ENCODE measurements at places on chromosomes 11 and 22. TPM values are rescaled to one million over a fixed set of nuclear protein-coding genes. Genes with fewer than 3 reads are reported as not detected.

DNA sequence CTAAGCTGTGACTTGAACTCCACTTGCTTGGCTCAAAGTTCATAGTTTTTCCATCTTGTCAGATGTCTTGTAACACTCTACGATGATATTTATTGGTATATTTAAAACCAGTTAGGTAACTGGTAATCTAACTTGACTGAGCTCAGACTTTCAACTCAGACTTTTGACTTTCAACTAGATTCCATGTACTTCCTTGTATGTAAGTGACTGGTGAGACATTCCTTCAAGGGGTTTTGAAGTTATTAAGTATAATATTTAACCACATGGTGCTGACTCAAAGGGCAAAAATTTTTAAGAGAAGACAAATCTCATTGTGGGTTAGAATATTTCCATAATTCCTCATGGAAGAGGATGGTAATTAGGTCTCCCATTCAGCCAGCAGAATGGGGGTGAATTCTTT lies 631.3 kb upstream of the ANO5 start:
- peaks cover 63% of the 10 kb centered on the region for H3K4me1 ChIP-seq
- no peak for DNase-seq
- no peaks in the 10 kb centered on the region for H3K27me3 ChIP-seq
- no peak overlapping the region for H3K4me3 ChIP-seq
- H3K36me3 ChIP-seq, result no peaks in the 10 kb centered on the region
- H3K27ac ChIP-seq, result no peak overlapping the region

- no peak for DNase-seq
- H3K27me3 ChIP-seq, result no peaks in the 10 kb centered on the region
- H3K4me3 ChIP-seq, result no peak overlapping the region
- H3K36me3 ChIP-seq, result no peaks in the 10 kb centered on the region
- H3K4me1 ChIP-seq, result peaks cover 7% of the 10 kb centered on the region
- no peak overlapping the region for H3K27ac ChIP-seq
These were observed 15.6 kb upstream of the JAM3 start for GRCh38 chr11:134052988-134053945.

DNA sequence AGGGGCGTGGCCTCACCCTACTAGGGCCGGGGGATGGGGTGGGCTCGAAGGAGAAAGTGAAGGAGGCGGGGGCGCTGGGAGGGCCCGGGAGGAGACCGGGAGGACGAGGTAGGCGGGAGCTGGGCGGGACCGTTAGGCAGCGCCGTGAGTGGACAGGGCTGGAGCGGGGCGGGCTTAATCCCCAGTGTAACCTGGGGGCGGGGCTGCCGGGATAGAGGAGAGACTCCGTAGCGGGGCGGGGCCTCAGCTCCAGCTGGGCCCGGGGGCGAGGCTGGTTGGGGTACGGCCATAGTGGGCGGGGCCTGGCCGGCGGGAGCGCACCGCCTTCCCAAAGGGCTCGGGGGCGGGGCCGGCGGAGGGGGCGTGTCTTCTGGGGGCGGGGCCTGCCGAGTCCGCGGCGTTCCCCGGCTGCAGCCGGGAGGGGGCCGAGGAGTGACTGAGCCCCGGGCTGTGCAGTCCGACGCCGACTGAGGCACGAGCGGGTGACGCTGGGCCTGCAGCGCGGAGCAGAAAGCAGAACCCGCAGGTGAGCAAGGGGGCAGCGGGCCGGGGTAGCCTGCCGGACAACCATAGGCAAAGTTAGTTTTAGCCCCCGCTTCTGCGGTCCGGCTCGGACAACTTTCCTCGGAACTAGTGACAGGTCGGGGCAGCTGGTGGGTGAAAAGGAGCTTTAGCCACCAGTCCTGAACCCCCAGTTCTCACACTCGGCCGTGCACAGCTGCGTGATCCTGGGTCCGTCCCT lies at the start of gene CD82:
Gene CD82 (plus strand): TSS at position 453 of the 742 bp plus-strand sequence. CDS start 29,000 bp downstream, outside the sequence.
- H3K4me3 ChIP-seq, result peak within 1 kb of the TSS; percentile 65
- no peaks in the 10 kb centered on the region for H3K27me3 ChIP-seq
- peak within 1 kb of the TSS; percentile 30 for H3K27ac ChIP-seq
- H3K36me3 ChIP-seq, result no peaks in the 10 kb centered on the region
- peak; percentile 99 for DNase-seq
- H3K4me1 ChIP-seq, result peaks cover 51% of the 10 kb centered on the region

DNA sequence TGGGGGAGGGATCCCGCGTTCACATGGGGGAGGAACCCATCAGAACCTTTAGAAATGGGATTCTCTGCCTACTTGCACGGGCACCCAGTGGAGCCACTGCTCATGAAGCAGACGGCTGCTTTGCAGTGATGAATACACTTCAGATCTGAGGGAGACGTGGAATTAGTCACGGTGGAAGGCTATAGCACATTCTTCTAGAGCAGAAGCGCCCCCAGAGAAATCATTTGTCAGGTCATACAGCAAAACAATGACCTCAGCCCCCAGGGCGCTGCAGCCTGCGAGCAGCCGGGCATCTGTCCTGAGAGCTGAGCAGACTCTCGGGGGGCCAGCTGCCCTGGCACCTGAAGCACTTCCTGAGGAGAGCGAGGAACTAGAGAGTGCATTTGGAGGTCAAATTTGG lies 12.7 kb downstream of the TP53AIP1 start:
- DNase-seq, result no peak
- peaks cover 3% of the 10 kb centered on the region for H3K4me1 ChIP-seq
- no peak overlapping the region for H3K27ac ChIP-seq
- no peak overlapping the region for H3K4me3 ChIP-seq
- no peaks in the 10 kb centered on the region for H3K27me3 ChIP-seq

DNA sequence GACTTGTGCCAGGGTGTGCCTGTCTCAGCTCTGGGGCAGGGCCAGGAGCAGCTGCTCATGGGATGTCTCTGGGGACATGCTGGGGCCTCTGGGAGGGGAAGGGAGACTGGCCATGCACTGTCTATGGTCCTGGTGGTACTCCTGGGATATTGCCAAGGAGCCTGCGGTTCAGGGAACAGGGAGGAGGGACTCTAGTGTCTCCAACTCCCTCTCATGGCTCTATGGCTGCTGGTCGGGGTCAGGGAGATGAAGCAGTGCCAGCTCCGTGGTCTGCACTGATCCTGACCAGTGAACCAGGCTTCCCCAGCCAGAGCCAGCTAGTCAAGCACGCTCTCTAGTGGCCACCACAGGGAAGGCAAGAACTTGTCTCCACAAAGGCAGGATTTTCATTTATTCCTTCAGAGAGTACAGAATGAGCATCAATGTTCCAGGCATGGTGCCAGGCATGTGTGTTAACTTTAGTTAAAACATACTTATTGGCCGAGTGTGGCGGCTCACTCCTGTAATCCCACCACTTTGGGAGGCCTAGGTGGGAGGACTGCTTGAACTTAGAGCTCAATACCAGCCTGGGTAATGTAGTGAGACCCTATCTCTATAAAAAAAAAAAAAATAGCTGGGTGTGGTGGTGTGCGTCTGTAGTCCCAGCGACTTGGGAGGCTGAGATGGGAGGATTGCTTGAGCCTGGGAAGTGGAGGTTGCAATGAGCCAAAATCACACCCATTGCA lies 2.5 kb upstream of the BEST1 start:
- H3K27me3 ChIP-seq, result no peaks in the 10 kb centered on the region
- H3K27ac ChIP-seq, result no peak overlapping the region
- H3K36me3 ChIP-seq, result no peaks in the 10 kb centered on the region
- peaks cover 3% of the 10 kb centered on the region for H3K4me1 ChIP-seq
- DNase-seq, result peak; percentile 86

- H3K27ac ChIP-seq, result no peak overlapping the region
- no peaks in the 10 kb centered on the region for H3K4me1 ChIP-seq
- no peak for DNase-seq
- no peaks in the 10 kb centered on the region for H3K36me3 ChIP-seq
These were observed 221.2 kb downstream of the BUD13 start for GRCh38 chr11:116551576-116551975.

TPBGL gene
- total RNA-seq, result not detected

TTC38 gene
- 23.3 TPM for total RNA-seq

GRCh38 chr11:129589190-129589860 lies 213.7 kb downstream of the BARX2 start:
- H3K4me1 ChIP-seq, result no peaks in the 10 kb centered on the region
- DNase-seq, result no peak
- H3K27ac ChIP-seq, result no peak overlapping the region
- no peaks in the 10 kb centered on the region for H3K36me3 ChIP-seq

RIBC2 gene
- total RNA-seq, result not detected

- peaks cover 3% of the 10 kb centered on the region for H3K4me1 ChIP-seq
- H3K4me3 ChIP-seq, result no peak overlapping the region
- peak; percentile 89 for DNase-seq
These were observed 2.8 kb upstream of the CDKN1C start for GRCh38 chr11:2888266-2888968.

FXYD2 gene
- 1.4 TPM for total RNA-seq

- H3K27me3 ChIP-seq, result no peaks in the 10 kb centered on the region
- H3K4me1 ChIP-seq, result no peaks in the 10 kb centered on the region
- H3K4me3 ChIP-seq, result no peak overlapping the region
- H3K36me3 ChIP-seq, result no peaks in the 10 kb centered on the region
- H3K27ac ChIP-seq, result no peak overlapping the region
These were observed 120.7 kb downstream of the TIMP3 start for GRCh38 chr22:32922186-32922585.

SPON1 gene
- total RNA-seq, result not detected

DNA sequence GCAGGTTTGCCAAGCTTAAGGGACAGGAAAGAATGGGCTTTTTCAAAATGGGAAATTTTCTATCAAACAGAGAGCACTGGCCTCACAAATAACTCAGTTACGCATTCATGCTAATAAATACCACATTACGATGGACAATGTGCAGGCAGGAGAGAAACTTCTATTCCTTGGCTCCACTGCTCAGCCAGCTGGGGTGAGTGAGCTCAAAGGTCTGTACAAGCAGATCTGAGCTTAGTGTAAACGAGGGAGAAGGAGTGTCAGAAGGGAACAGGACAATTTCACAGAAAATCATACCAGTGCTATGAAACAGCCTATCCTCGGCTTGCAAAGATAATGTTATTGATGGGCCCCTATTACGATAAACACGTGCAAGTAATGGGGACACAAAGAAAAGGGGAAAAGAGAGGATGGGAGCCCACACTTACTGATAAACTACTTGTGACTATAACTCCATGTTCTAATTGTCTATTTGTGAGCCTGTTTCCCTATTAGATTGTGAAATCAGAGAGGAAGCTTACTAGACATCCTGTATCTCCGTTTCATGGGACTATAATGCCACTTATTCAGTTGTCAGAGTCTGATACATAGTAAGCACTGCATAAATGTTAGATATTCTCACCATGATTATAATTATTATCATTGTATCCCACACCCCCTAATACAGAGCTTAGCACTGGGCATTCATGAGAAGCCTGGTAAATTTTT lies 46.3 kb downstream of the AMOTL1 start:
- H3K36me3 ChIP-seq, result no peaks in the 10 kb centered on the region
- no peaks in the 10 kb centered on the region for H3K4me1 ChIP-seq
- DNase-seq, result no peak
- H3K27ac ChIP-seq, result no peak overlapping the region
- peaks cover 6% of the 10 kb centered on the region for H3K27me3 ChIP-seq
- H3K4me3 ChIP-seq, result no peak overlapping the region

- DNase-seq, result peak; percentile 95
- H3K4me1 ChIP-seq, result peaks cover 22% of the 10 kb centered on the region
- no peaks in the 10 kb centered on the region for H3K36me3 ChIP-seq
- H3K4me3 ChIP-seq, result peak overlapping the region; percentile 59
These were observed 3.8 kb downstream of the GAL3ST3 start for GRCh38 chr11:66045177-66045639.

DNAJB13 gene
- 0.22 TPM for total RNA-seq

EFEMP2 gene
- 1.3 TPM for total RNA-seq

DNA sequence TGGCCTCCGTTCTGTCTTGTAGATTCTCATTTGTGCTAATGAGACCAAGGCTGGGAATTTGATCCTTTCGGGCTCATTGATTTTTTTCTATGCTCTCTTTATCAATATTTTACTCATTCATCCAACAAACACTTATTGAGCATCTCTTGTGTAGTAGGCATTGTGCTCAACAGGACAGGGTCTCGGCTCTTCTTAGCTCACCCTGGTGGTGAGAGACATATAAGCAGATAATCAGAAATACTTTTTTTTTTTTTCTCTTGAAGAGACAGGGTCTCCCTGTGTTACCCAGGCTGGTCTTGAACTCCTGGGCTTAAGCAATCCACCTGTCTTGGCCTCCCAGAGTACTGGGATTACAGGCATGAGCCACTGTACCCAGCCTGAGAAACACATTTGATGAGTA lies 48.0 kb upstream of the SLC5A1 start:
- H3K4me3 ChIP-seq, result no peak overlapping the region
- no peaks in the 10 kb centered on the region for H3K4me1 ChIP-seq
- no peaks in the 10 kb centered on the region for H3K27me3 ChIP-seq
- H3K27ac ChIP-seq, result no peak overlapping the region

RPS6KB2 gene
- 48.9 TPM for total RNA-seq

GRCh38 chr11:68127714-68128681 lies 6.8 kb upstream of the CHKA start:
- peaks cover 42% of the 10 kb centered on the region for H3K4me1 ChIP-seq
- no peak overlapping the region for H3K4me3 ChIP-seq
- DNase-seq, result no peak

DNA sequence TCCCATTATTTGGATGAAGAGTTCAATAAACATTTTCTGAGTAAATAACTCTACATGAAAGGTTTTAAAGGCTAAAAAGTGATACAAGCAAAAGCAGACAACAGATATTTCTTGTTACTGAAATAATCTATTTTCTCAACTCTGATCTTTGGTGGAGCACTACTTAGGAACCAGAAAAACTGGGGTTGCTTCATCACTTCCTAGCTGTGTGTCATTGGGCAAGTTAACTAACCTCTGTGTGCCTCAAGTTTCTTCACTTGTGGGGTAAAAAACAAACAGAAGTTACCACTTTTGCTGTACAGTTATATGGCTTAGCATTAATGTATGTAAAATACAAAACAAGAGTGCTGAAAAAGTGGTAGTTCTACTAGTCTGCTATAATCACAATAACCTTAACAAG lies 5.6 kb downstream of the MAPK1 start:
- no peak overlapping the region for H3K27ac ChIP-seq
- H3K36me3 ChIP-seq, result no peaks in the 10 kb centered on the region
- no peaks in the 10 kb centered on the region for H3K27me3 ChIP-seq
- peaks cover 67% of the 10 kb centered on the region for H3K4me1 ChIP-seq
- DNase-seq, result no peak

GRCh38 chr11:69014084-69014851 lies 1.2 kb upstream of the MRGPRF start:
- no peak overlapping the region for H3K4me3 ChIP-seq
- H3K27me3 ChIP-seq, result no peaks in the 10 kb centered on the region
- no peaks in the 10 kb centered on the region for H3K36me3 ChIP-seq
- no peak overlapping the region for H3K27ac ChIP-seq

DNA sequence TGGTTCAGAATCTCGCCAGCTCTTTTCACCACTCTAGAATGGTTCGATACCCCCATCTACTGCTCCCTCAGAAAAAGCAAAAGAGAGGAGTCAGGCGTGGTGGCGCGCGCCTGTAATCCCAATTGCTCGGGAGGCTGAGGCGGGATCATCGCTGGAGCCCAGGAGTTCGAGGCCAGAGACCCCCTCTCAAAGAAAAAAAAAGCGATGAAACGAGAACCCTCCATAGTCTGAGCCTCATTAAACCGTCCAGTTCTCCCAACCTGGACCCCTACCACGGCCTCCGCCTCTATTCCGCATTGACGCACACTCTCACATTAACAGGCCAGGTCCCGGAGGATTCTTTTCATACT lies 439 bp downstream of the SPA17 start:
- no peak for DNase-seq
- H3K36me3 ChIP-seq, result no peaks in the 10 kb centered on the region
- H3K4me3 ChIP-seq, result peak overlapping the region; percentile 65
- peaks cover 11% of the 10 kb centered on the region for H3K4me1 ChIP-seq
- no peaks in the 10 kb centered on the region for H3K27me3 ChIP-seq

GUCY1A2 gene
- total RNA-seq, result 0.04 TPM

- H3K4me3 ChIP-seq, result peak overlapping the region; percentile 96
- H3K27me3 ChIP-seq, result no peaks in the 10 kb centered on the region
- peaks cover 18% of the 10 kb centered on the region for H3K4me1 ChIP-seq
- no peak for DNase-seq
- H3K27ac ChIP-seq, result no peak overlapping the region
These were observed 1.4 kb downstream of the ALG12 start for GRCh38 chr22:49916831-49917230.

DDI1 gene
- total RNA-seq, result not detected

All from Karpas-422 (cell line).